ENCODE measurements at places on chromosomes 7 and 10.

DNA sequence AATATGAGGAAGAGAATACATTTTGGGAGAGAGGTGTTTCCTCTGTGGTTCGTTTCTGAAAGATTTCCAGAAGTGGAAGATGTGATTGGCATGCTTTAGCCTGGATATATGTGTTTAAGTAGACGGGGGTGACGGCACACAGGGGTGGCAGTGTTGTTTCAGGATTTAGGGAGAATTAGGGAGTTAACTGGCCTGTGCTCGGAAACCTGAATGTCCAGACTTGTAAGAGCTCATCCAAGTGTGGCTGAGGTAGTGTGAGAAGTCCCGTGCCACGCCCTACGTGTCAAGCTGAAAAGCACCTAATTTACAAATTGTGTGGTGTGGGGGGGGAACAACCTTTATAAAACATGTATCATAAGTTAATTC is 1.1 kb downstream of the RALA start:
- DNase-seq, result peak; percentile 16

GRCh38 chr10:125129076-125129458 is 31.3 kb downstream of the CTBP2 start:
- no peak for DNase-seq

DNA sequence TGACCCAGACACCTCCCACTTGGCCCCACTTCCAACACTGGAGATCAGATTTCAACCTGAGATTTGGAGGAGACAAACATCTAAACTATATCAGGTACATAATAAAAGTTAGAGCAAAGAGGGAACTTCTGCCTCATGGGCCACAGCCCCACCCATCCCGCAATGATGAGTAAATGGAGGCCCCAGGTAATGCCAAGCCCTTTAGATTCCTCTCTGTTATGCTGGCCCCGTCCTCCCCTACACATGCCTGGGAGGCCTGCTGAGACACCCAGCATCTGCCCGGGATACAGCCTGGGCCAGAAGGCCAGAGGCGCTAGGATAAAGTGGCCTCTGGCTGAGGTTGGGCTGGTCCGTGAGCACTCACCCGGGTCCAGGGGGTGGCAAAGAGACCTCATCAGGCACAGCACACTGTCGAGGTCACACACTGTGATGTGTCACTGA is 185.5 kb upstream of the SH2B2 start:
- DNase-seq, result no peak

DNA sequence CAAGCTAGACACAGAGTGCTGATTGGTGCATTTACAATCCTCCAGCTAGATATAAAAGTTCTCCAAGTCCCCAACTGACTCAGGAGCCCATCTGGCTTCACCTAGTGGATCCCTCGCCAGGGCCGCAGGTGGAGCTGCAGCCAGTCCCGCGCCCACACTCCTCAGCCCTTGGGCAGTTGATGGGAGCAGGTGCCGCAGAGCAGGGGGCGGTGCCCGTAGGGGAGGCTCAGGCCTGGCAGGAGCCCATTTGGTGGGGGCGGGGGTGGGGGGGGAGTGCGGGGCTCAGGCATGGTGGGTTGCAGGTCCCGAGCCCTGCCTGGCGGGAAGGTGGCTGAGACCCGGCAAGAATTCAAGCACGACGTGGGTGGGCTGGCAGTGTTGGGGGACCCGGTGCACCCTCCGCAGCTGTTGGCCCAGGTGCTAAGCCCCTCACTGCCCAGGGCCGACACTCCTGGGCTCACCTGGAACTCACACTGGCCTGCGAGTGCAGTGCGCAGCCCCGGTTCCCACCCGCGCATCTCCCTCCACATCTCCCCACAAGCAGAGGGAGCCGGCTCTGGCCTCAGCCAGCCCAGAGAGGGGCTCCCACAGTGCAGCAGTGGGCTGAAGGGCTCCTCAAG is 101.7 kb downstream of the ZNF438 start:
- no peak for DNase-seq

GRCh38 chr7:104010052-104010909 is 20.8 kb upstream of the RELN start:
- DNase-seq, result no peak

DNA sequence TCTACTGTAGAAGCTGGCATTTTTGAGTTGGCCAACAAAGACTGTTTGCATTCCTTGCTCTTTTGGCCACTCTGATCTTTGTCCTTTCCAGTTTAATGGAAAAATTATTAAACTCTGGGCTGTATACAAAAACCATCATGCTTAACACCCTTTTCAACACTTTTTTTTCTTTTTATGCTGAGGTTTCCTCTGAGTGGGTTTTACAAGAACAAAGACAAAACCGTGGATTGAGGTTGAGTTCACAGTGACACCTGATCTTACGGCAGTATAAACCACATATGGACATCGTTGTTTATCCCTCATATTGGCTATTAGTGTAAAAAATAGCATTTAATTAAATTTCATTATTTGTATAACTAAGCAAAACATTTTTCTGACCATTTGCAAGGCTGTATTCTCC is 21.8 kb downstream of the MGAM start:
- no peak for DNase-seq

DNA sequence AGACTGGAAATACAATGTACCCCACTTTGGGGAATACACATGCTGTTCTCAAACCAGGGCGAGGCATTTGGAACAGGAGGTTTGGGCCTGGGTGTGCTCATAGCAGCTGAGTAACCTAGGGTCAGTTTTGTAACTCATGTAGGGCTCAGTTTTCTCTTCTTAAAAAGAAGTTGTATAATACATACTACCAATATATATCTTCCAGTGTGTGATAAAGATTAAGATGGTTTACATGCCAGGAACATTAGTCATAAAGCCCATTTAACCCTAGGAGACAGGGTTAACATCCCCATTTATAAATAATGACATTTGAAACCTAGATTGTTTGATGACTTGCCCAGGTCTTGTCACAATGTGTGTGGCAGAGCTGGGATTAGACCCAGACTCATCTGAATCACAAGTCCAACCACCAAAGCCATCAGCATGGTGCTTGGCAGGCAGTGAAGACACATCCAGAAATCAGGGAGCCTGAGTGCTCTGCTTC is 6.0 kb downstream of the AKR1B10 start:
- no peak for DNase-seq

- no peak for DNase-seq
Observed at GRCh38 chr10:109913306-109913892, 9.9 kb downstream of the XPNPEP1 start.

DNA sequence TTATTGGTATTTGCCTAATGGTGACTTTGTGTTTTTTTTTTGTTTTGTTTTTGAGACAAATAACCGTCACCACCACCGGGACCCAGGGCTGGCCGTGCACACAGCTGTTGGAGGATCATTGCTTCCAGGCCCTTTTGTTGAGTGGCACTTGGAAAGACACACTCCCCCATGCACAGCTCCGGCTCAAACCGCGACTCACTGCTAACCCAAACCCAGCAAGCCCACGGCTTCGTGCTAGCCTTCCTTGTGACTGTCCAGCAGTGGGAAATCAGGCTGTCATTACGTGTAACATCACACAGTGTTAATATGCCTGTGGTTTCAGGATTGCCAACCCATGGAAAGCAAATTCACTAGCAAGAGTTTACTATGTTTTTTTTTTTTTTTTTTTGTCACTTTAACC is 17.4 kb downstream of the BNIP3 start:
- no peak for DNase-seq

DNA sequence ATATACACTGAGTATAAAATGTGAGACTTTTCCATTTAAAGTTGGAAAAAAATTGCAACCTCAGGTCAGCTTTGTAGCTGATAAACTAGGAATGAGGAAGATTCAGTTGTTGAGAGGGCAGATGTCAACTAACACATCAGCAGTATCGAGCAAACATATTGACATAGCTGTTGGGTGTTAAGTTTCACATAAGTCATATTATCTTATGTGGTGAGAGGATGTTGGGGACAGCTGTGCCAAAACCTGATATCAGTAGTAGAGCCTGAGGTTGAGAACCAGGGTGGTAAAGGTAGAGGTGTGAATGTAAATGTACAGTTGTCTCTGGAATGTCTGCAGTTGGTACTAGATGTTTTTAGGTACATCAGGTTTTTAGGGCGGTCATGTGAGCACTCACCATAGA is 5.0 kb downstream of the ZRANB1 start:
- no peak for DNase-seq

DNA sequence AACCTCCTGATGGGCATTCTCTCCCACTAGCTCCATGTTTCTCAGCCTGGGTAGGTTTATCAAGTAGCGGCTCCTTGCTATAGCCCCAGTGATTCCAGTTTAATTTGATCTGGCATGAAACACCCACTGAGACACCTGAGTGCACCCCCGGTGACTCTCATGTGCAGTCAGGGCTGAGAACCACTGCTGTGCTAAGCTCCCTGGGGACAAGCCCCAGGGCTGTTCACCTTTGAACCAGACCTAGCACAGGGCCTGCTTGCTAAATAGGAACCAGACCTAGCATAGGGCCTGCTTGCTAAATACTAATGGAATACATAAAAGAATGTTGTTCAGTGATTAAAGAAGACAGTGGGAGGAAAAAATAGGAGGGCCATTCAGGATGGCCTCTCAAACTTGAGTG is 167.6 kb downstream of the JAZF1 start:
- no peak for DNase-seq

GRCh38 chr7:24921362-24921679 is 58.7 kb downstream of the OSBPL3 start:
- DNase-seq, result no peak

DNA sequence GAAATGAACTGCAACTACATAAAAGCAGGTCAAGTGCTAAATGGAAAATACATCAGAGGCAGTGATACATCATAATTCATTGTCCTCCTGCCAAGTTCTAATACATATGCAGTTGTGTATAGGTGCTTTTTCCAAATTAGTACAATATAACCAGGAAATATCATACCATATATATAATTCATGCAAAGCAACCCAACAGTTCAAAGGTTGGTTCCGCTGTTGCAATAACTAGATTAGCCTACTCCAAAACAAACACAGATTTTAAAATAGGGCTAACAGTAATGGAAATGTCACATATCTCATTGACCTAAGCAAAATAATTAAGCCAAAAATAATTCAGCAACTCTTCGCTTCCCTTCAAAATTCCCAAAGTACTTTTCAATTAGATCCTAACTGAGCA is 88.9 kb upstream of the NEBL start:
- DNase-seq, result no peak

- no peak for DNase-seq
Observed at GRCh38 chr10:71216363-71216695, 4.0 kb downstream of the UNC5B start.

GRCh38 chr10:52915391-52915790 is 142.8 kb upstream of the MBL2 start:
- DNase-seq, result no peak

- DNase-seq, result no peak
Observed at GRCh38 chr10:104427989-104428388, 74.4 kb downstream of the CFAP58 start.

DNA sequence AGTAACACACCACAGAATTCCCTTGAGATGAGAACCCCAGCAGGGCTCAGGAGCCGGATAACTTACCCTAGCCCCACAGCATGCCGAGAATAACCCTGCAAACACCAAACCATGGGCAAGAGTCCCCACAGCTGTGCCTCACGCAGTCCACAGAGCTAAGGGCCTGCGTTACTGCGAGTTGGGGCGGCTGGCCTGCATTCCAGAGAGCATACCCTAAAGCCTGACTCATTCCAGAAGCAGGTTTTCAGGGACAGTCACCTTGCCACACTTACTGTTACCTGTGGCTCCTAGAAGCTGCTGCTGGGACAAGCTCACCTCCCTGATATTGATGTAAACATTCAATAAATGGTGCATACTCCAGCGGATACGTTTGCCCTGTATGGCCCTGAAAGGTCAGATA is 18.6 kb downstream of the FGFR2 start:
- no peak for DNase-seq

DNA sequence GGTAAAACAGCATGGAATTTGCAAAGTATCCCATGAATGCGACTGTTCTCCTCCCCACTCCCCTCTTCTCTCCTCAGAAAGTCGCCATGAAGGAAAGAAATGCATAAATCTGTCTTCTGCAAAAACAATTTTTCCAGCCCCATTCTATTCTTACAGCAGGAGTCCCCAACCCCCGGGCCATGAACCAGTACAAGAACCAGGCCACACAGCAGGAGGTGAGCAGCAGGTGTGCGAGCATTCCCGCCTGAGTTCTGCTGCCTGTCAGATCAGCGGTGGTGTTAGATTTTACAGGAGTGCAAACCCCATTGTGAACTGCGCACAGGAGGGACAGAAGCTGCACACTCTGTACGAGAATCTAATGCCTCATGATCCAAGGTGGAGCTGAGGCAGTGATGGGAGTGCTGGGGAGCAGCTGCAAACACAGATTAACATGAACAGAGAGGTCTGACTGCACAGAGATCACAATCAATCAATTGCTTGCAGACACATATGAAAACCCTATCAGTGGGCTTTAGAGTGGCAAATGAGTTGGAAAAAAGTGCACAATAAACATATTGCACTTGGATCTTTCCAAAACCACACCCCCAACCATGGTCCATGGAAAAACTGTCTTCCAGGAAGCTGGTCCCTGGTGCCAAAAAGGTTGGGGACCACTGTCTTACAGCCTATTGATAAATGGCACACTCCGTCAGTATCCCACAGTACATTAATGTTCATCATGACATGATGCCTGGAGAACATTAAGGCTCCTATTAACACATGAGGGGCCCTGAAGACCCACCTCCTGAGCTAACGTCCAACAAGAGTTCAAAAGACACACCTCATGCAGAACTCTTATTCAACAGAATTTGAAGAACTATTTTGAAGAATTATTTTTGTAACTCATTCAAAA is 205.0 kb downstream of the PTPRN2 start:
- no peak for DNase-seq

DNA sequence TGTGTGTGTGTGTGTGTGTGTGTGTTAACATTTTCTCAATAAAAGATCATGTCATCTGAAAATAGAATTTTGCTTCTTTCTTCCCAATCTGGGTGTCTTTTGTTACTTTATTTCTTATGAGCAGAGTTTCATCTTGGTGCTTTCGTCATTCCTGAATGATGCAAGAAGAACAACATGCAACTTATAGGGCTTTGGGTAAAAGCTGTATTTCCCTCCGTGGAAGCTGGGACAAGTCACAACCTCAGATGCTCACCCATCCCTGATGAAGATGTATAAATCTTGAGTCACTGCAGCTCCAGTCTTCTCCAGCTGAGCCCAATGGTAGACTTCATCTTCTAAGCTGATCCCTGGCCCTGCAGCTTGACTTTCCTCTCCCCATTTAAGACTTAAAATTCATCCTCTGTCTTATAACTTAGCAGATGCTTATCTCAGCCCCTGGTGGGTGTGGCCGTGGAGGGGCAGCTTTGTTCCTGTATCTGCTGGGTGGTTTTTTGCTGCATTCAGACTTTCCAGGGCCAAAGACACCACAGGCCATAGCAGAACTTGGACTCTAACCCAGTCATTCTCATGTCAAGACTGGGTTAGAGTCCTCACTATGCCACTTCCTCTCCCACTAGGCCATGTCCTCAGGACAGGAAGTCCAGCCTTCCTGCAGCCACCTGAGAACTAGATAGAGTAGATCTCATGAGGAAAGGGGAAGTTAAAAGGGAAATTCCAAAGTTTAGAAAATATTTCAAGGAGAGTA is 356.4 kb downstream of the TNS3 start:
- no peak for DNase-seq

GRCh38 chr10:7488418-7488829 is 77.6 kb upstream of the SFMBT2 start:
- DNase-seq, result no peak

GRCh38 chr10:69080226-69080625 is 7.7 kb upstream of the SRGN start:
- no peak for DNase-seq

- no peak for DNase-seq
Observed at GRCh38 chr10:114095559-114096337, 52.1 kb downstream of the ADRB1 start.

All from effector CD4-positive, alpha-beta T cell (primary cell).